ENCODE measurements at places on chromosomes 7 and 10.
A peak's percentile ranks its signal among the peaks of the same experiment; 100 is the strongest.

GRCh38 chr10:114499630-114500190 is 95.4 kb upstream of the AFAP1L2 start:
- no peak for DNase-seq

DNA sequence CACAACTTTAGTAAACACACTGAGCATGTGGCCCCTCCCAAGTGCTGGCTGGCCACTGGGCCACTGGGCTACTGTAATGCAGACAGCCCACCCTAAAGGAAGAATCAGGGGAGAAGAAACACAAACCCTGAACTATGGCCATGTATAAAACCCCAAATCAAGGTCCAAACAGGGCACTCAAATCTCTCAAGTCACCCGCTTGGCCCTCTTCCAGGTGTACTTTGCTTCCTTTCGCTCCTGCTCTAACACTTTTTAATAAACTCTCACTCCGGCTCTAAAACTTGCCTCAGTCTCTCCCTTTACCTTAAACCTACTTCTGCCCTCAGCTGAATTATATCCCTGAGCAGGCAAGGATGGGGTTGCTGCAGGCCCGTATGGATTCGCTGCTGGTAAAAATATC is 72.6 kb downstream of the TPK1 start:
- no peak for DNase-seq

DNA sequence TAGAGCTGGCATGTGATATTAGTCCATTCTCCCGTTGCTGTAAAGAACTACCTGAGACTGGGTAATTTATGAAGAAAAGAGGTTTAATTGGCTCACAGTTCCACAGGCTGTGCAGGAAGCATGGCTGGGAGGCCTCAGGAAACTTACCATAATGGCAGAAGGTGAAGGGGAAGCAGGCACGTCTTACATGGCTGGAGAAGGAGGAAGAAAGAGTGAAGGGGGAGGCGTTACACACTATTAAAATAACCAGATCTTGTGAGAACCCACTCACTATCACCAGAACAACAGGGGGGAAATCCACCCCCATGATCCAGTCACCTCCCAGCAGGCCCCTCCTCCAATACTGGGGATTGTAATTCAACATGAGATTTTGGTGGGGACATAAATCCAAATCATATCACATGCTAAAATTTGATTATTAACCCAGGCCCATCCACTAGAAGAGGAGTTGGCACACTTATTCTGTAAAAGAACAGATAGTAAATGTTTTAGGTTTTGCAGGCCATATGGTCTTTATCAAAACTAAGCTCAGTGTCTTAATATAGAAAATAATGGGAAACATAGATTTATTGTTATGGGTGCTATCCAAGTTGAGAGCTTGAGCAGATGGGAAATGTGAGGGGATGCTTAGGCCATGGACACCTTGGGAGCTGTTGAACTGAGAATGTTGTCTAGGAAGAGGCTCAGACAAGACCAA is 18.6 kb upstream of the HK1 start:
- DNase-seq, result no peak

DNA sequence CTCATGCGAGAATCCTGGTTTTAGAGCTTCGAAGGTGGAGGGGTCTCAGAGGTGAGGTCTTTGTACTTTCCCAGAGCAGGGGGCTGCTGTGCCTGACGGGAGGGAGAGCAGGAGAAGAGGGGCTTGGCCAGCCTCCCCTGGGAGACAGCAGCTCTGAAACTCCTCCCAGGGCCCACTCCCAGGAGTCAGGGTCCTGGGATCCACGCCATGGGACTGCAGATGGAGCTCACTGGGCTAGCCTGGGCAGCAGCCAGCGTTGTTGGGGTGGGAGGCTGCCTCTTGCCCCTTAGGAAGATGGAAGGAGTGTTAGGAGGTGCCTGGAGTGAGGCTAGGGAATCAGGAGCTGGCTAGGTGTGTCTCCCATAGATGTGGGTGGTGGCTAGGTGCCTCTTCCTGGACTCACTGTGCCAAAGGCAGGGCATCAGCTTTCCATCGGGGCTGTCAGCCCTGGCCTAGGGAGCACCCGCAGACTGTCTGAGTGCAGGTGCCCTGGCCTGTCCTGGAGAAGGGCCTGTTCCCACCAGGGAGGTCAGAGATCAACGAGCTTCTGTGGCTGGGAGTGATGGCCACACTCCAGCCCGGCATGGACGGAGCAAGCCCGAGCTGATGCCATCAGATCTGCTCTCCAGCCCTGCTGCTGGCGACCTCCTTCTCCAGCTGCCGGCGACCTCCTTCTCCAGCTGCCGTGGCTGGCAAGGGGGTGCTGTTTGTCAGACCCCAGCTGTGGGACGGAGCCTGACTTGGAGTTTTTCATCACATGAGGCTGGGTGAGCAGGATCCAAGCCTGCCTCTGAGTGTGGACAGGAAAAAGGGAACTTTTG is 111.3 kb downstream of the PTPN20 start:
- DNase-seq, result no peak

- DNase-seq, result peak; percentile 10
Observed at GRCh38 chr7:106176414-106177299, 64.5 kb upstream of the SYPL1 start.

DNA sequence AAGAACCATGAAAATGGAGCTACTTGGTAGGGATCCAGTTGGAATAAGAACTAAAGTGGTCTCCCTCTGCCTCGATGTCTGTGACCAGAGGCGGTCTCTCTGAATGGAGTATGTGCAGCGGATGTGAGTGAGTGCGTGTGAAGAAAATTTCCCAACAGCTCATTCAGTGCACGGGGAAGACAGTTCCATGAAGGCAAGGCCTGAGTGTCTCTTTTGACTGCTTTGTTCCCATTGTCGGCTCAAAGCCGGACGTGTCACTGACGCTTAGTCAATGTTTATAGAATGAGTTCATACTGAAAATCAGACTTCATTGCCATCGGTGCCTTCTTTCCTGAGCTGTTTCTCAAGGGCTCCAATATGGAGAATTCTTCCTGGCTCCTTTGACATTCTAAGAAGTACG is 55.3 kb upstream of the GRB10 start:
- no peak for DNase-seq

- DNase-seq, result no peak
Observed at GRCh38 chr10:25966844-25967243, 32.8 kb downstream of the MYO3A start.

GRCh38 chr10:130472236-130472635 is 336.0 kb downstream of the GLRX3 start:
- DNase-seq, result no peak

- DNase-seq, result peak; percentile 29
Observed at GRCh38 chr7:137169282-137169698, 174.2 kb downstream of the PTN start.

DNA sequence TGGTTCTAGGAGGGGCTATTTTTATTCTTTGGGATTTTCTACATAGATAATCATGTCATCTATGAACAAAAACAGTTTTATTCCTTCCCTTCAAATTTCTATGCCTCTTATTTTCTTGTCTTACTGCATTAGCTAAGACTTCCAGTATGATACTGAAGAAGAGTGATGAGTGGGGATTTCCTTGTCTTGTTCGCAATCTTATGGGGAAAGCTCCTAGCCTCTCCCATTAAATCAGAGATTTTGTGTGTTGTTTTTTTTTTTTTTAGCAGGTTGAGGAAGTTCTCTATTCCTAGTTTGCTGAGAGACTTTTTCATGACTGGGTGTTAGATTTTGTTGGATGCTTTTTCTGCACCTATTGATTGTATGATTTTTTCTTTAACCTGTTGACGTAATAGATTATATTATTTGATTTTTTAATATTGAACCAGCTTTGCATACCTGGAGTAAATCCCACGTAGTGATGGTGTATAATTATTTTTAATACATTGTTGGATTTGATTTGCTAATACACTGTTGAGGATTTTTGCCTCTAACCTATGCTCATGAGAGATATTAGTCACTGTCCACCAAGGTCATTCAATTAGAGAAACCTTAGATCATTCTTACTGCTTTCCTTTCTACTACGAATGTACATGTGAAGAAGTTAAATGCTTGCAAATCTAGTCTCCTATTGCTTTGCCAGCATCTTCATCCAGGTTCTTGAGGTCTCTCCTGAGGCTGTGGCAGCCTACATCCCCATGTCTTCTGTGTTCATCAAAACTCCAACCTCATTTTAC is 6.5 kb downstream of the ATP5F1C start:
- no peak for DNase-seq

GRCh38 chr10:29012926-29013554 is 275.8 kb upstream of the LYZL1 start:
- no peak for DNase-seq

DNA sequence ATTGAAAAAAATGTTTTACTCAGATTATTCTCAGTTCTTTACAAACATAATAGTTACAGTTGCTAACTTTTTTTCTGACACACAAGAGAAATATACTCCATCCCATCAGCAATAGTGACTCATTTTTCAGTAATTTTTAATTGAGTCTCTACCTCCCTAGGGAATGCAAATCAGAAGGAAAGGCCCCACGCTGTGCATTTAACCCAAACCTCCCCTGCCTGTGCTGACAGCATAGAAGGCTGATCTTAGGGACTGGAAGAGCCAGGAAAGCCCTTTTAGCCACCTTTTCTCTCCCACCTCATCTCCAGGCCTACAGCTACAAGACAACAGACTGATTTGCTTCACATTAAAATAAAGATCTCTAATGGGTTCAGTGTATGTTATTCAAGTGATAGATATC is 24.7 kb upstream of the PIK3CG start:
- DNase-seq, result peak; percentile 80

DNA sequence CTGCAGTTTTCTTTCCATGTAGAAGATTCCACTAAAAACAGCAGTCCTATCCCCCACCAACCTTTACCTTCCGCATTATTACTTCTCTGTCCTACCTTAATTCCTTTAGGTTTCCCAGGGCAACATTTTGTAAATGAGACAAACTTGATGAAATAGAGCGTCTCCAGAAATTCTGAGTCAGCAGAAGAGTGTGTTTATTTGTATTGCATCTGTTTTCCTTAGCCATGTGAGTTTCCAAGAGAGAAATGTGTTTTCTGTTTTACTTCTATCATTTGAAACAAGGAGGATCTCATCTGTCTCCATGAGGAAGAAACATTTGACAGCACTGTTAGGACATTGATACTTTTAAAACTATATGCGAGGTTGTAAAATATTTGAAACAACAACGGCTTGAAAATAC is 244.2 kb upstream of the PLXDC2 start:
- no peak for DNase-seq

DNA sequence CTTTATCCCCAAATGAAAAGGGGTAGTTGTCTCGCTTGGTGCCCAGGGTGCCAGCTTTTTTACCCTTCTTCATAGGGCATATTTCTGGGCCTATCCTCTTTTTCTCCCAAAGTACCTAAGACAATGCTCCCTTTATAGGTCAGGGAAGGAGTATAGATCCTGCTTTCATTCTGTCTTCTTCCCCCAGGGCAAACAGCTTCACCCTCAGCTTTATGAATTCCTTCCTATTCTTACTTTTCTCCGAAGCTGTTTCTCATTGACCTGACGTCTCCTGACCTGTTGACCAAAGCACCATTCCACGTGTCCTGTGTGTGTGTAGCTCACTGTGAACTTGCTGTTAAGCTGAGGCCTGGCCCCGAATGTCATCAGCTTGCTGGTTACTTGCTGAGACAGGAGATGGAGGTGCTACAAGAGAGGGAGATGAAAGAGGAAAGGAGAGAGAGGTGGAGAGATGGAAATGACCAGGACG is 48.9 kb downstream of the PYROXD2 start:
- DNase-seq, result no peak

DNA sequence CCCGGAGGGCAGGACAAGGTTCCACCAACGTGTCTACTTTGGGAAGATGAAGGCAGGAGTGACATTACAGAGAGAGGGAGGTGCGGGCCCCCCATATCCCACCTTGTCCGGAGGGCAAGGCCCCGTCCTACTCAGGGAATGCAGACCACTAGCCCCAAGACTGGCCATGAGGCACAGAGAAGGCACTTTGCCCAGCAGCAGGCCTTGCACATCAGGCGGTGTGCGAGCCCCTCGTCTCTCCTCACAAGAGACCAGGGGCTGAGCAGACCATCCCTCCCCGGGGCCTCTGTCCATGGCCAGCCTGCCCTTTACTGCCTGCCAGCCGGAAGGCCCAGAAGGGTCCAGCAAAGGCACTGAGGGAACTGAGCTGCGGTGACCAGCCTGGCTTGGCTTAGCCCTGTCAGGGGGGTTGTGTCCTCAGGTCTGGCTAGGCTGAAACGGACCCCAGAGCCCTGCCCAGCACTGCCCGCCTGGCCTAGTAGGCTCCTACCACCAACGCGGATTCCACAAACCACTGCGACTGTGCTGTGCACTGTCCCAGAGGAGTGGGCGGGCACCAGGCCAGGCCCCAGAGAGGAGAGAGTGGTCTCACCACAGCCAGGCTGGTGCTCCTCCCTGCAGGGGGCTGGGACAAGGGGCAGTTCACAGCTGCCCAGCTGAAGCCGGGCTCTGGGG is 16.7 kb downstream of the CAMK2B start:
- DNase-seq, result no peak

DNA sequence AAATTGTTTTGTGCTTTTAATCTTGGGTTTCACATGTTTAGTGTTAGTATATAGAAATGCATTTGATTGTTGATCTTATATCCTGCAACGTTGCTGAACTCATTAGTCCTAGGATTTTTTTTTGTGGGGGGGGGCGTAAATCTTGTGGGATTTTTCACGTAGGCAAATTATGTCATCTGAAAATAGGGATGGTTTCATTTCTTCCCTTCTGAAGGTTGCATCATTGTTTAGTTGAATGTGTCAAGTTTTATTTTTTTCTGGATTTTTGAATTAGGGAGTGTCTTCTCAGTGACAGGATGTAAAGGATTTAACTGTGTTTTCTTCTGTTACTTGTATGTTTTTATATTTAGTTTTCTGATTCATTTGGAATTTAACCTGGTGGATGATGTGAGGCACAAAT is 26.7 kb downstream of the MKLN1 start:
- no peak for DNase-seq

- DNase-seq, result no peak
Observed at GRCh38 chr10:33501161-33501560, 166.7 kb upstream of the NRP1 start.

DNA sequence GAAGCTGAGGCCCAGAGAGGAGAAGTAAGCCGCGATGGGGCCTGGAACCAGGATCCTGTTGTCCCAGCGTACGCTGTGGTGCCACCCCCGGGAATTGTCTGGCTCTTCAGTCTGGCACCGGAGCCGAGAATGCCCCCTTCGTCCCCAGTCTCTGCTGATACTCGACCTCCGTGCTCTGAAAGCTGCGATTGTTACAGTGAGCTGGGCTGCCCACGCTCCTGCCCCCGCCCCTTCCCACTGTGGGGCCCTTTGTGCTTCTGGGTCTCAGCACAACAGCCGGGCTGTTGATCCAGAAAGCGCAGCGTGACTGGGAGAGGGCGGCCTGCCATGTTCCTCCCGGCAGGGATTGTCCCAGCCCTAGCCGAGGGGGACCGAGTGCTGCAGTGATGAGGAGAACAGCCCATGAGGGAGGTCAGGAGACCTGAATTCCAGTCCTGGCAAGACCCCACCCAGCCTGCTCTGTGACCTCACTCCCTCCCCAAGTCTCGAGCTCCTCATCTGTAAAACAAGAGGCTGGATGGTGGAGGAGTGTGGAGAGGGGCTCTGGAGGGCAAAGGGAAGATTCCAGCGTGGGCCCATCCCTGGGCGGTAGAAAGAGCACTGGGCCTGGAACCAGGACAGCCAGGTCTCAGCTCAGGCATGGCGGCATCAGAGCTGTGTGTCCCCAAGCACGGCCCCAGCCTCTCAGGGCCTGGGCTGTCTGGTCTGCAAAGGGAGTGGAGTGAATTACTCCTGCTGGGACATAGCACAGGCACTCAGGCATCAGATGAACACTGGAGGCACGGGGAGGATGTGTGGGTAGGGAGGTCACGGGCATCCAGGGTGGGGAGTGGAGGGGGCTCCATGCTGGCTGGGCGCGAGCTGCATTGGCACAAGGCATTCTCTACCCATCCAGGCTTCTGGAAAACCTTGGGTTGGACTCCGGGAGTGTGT is 43.6 kb downstream of the TSPAN15 start:
- no peak for DNase-seq

- DNase-seq, result no peak
Observed at GRCh38 chr7:94656658-94656924, 658 bp upstream of the SGCE start.
